Globus pallidus (tissue), 1 donor: ENCODE measurements at places on chromosomes 11 and 22.

- DNase-seq, result no peak
Measured at GRCh38 chr11:6988506-6988905, 31.6 kb downstream of the ZNF214 start.

- no peak for DNase-seq
Measured at GRCh38 chr11:87323899-87324298, 286.2 kb downstream of the TMEM135 start.

DNA sequence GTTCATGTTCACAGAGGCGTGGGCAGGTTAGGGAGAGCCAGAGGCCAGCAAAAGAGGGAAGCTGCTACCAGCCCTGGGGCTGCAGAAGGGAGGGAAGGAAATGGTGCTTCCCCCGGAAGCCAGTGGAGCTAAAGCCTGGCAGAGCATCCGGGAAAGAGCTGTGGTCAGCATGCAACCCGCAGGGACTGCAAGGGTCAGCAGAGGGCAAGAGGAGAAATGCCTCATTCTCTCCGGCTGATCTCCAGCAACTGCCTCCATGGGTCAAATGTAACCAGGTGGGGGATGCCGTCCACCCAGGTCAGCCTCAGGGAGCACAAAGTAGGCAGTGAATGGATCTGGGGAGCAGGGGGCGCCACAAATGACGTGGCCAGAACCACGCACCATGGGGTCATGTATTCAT is 36.9 kb upstream of the PRR5 start:
- DNase-seq, result peak; percentile 65

DNA sequence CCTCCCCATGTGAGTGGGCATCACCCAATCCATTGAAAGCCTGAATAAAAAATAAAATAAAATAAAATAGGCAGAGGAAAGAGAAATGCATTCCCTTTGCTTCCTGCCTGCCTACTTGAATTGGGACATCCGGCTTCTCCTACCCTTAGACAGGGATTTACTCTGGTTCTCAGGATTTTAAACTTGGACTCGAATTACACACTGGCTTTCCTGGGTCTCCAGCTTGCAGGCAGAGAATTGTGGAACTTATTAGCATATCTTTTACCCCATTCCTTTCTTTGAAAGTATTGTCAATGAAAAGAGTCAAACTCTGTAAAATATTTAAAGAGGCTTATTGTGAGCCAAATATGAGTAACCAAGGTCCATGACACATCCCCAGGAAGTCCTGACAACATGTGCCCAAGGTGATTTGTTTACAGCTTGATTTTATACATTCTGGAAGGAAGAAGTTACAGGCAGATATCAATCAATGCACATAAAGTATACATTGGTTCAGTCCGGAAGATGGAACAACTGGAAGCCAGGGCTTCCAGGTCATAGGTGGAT is 78.4 kb upstream of the CCDC90B start:
- DNase-seq, result no peak

GRCh38 chr11:111937844-111938243 is 701 bp downstream of the DIXDC1 start:
- DNase-seq, result no peak

GRCh38 chr11:75577207-75577606 is 15.2 kb downstream of the SERPINH1 start:
- no peak for DNase-seq

- peak; percentile 19 for DNase-seq
Measured at GRCh38 chr11:35714882-35715627, 52.5 kb downstream of the TRIM44 start.

GRCh38 chr11:69051381-69052342 is 2.9 kb downstream of the TPCN2 start:
- no peak for DNase-seq

- no peak for DNase-seq
Measured at GRCh38 chr11:133928628-133929059, 28.1 kb downstream of the IGSF9B start.

DNA sequence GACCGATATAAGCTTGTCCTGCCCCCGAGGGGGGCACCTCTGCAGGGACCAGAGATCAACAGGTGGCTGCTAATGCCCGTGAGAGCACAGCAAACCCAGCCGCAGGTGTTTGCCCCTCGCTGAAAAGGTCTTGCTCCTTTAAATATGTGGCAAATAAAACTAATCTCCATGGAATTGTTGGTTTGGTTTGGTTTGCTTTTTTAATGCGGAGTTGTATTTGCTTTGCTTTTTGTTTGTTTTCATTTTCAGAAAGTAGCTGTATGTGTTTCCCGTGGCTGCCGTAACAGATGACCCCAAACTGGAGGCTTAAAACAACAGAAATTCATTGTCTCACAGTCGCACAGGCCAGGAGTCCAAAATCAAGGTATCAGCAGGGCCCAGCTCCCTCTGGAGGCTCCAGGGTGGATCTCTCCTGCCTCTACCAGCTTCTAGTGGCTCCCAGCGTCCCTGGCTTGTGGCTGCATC is 93.0 kb downstream of the CELSR1 start:
- no peak for DNase-seq

GRCh38 chr11:84413549-84413948 is 1127.4 kb upstream of the CCDC90B start:
- no peak for DNase-seq

DNA sequence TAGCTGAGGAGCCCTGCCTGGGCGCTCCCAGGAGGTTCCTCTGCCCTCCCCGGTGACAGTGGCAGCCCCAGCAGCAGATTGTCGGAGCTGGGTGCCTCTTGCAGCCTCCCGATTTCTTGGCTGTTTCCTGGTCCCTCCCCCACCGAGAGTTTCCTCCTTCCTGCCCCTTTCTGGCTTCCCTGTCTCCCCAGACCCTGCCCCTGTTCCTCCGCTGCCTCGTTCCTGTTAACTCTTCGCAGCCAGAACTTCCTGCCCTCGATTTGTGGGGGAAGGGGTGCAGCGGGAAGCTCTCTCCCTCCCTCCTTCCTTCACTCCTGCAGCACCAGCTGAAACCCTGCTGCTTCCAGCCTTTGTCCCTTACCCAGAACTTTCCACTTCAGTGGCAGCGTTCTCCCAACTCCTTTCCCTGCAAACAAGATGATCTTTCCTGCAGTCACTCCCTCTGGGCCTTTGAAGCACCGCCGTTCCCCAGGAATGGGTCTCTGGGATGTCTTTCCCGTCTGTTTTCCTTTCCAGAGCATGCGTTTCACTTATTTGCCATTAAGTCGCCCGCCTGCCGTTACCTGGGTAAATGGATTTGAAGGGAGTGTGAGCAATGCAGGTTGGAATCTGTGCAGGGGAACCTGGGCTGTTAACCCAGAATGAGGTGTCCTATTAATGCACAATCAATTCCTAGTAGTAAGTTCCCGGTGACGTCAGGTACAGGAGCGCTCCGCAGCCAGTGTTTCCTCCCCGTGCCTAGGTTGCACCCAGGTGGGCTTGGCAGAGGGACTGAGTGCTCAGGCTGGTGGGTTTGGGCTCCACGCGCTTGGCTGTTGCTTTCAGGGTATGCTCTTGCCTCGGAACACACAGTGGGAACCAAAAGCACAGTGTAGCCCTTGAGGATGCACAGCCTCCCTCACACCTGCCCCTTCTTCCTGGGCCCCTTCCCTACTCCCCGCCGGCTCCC is 4.3 kb downstream of the GRK2 start:
- no peak for DNase-seq

DNA sequence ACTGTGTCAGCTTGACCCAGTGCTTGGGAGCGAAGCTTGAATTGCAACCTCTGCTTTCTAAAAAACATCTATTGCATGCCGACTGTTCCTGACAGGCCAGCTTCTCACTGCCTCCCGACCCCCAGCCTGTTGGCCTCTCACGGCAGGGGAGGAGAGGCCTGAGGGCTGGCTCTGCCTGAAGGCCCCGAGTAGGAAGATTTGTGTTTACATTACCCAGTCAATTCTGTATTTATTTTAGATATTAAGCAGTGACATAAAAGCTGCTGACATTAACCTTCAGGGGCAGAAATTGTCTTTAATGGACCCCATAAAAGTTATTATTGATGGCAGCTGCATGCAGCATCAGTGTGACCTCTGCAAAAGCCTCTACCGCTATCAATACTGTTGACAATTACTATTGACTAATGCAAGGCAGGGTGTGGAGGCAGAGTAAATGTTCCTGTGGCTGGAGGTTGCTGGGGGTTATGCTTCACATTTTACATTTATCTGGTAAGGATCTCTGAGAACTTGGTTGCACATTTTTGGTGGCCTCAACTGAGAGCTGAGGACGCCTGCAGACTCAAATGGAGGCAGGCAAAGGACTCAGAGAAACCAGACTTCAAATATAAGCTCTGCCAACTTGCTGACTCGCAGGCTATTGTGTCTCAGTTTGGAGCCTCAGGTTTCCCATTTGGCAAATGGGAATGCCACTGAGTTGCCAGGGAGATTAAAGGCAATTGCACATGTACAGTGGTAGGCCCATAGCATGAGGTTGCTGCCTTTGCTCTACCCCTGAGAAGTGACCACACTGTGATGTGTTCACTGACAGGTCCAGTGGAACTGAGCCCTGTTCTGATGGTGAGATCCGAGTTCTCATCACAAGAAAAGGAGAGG is 380.5 kb downstream of the TENM4 start:
- DNase-seq, result no peak

DNA sequence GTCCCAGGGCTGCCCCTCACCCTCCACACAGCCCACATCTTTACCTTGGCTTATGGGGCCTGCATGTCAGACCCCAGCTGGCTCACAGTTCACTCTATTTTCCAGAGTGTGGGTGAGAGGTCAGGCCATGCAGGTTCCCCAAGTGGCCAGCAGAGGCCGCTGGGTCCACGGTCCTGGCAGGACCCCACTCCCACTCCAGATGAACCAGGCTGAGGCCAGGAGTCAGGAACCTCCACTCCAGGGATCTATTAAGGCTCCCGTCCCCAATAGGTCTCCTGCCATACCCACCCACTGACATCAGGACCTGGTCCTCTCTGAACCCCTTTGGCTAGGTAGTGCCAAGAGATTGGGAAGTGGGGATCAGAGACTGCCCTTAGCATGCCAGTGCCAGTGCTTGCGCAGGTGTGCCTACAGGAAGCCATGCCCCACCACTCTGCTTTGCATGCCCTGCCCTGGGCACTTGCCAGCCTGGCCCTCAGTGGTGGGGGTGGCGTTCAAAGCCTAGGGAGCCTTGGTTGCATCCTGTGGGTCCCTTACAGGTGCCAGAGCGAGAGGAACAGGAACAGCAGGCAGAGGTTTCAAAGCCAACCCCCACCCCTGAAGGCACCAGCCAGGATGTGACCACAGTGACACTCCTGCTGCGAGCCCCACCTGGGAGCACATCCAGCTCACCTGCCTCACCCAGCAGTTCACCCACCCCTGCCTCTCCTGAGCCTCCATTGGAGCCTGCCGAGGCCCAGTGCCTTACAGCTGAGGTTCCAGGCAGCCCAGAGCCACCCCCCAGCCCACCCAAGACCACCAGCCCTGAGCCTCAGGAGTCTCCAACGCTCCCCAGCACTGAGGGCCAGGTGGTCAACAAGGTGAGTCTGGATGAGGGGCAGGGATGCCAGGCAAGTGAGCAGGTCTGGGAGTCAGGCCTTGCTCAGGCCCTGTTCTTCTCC is 8.3 kb downstream of the SMTN start:
- peak; percentile 65 for DNase-seq

DNA sequence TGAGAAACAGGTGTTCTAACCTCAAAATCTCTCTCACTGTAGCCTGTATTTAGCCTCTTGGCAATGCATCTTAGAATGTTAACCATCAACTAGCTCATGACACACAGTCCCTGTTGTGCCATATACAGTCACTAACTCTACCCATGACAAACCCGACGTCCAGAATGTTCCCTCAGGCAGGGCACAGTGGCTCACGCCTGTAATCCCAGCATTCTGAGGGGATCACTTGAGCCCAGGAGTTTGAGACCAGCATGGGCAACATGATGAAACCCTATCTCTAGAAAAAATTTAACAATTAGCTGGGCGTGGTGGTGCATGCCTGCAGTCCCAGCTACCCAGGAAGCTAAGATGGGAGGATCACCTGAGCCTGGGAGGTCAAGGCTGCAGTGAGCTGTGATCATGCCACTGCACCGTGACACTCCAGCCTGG is 18.2 kb upstream of the CCDC34 start:
- no peak for DNase-seq
